ENCODE measurements at places on chromosomes 16 and 17.

DNA sequence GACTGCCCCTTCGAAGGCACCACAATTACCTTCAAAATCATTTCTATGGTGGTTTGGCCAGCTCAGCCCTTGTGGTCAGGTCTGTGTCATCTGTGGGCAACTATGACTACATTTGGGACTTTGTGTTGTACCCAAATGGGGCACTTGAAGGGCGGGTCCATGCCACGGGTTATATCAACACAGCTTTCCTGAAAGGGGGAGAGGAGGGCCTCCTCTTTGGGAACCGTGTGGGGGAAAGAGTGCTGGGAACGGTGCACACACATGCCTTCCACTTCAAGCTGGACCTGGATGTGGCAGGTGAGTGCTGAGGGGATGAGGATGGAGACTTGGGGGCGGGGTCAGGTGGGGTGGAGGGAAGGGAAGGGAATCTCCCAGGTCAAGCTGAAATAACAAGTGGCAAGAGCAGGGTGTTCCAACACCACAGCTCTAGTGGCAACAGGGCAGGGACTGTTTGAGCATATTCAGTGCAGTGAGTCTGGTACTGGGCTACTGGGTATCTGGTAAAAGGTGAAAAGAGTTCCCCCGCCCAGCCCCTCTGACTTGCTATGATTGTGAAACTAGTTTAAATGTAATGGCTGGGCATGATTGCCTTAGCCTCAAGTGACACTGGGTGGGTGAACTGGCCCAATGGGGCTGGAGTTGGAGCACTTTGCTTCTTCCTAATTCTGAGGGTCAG is 1.7 kb downstream of the AOC2 start:
- no peak overlapping the region for H3K4me3 ChIP-seq
- no peak for DNase-seq

- DNase-seq, result no peak
- H3K36me3 ChIP-seq, result no peaks in the 10 kb centered on the region
- H3K27me3 ChIP-seq, result no peaks in the 10 kb centered on the region
- no peaks in the 10 kb centered on the region for H3K4me1 ChIP-seq
Observed at GRCh38 chr16:13897806-13898205, 22.1 kb upstream of the ERCC4 start.

GRCh38 chr17:80082403-80083135 is 18.8 kb upstream of the GAA start:
- H3K4me3 ChIP-seq, result no peak overlapping the region
- no peaks in the 10 kb centered on the region for H3K27me3 ChIP-seq
- H3K36me3 ChIP-seq, result peaks cover 2% of the 10 kb centered on the region
- H3K27ac ChIP-seq, result no peak overlapping the region
- H3K4me1 ChIP-seq, result peaks cover 7% of the 10 kb centered on the region

- H3K4me1 ChIP-seq, result peaks cover 13% of the 10 kb centered on the region
- H3K27ac ChIP-seq, result no peak overlapping the region
- no peak for DNase-seq
- peaks cover 7% of the 10 kb centered on the region for H3K27me3 ChIP-seq
- H3K4me3 ChIP-seq, result no peak overlapping the region
Observed at GRCh38 chr17:1164935-1165556, 14.7 kb downstream of the ABR start.

DNA sequence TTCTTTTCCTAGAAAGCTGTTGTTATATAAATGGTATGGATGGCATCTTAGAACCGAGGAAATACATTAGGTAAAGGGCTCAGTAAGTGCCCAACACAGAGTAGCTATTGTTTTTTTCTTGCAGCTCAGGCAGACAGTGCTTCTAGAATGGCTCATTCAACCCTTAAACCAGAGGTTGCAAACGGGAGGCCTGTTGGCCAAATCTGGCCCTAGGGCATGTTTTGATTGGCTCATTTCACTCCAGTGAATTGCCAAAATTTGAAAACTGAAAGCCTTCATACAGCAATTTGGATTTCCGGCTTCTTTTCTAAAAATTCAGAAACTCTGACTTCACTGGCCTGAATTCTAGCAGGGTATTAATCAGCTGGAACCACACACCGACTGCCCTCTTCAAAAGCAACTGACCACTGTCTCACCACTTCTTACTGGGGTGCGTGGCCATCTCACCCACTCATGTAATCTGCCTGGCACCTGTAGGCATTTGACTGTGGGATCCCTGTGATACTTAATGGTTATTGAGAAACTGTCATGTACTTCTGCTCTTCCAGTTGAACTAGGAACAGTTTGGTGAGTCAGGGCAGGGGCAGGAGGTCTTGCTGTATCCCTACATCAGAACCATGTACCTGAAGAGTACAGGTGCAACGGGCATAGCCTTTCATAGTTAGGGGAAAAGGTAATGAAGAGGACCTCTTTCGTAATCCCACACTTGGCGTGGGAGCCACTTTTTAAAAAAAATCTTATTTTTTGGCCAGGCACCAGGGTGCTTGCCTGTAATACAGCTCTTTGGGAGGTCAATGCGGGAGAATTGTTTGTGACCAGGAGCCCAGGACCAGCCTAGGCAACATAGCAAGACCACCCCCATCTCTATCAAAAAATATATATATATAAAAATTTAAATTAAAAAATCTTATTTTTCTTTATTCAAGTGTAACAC is 53.6 kb upstream of the SCNN1B start:
- no peak for DNase-seq
- no peaks in the 10 kb centered on the region for H3K27me3 ChIP-seq

DNA sequence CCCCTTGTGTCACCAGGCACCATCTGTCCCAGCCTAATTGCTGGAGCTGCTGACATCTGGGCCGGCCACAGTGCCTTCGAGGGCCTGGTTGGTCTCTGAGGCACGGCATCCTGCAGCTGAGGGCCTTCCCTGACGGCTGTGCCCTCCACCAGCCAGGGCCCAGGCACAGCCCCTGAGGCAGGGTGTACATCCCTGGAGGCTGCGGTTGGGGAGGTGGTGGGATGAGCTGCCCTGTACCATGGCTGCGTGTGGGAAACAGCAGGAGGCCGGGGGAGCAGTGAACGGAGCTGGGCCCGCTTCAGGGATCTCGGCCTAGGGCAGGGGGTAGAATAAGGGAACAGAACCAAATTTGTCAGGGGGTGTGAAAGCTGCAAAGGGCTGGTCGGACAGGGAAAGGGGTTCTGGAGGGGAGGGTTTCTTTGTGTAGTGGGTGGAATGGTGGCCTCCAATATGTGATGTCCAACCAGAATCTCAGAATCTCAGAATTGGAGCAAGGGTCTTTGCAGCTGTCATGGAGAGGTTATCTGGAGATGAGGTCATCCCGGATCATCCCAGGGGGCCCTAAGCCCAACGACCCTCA is 10.0 kb upstream of the SLC38A10 start:
- no peak overlapping the region for H3K27ac ChIP-seq
- no peak for DNase-seq
- H3K27me3 ChIP-seq, result peaks cover 3% of the 10 kb centered on the region
- no peaks in the 10 kb centered on the region for H3K36me3 ChIP-seq
- peaks cover 19% of the 10 kb centered on the region for H3K4me1 ChIP-seq
- H3K4me3 ChIP-seq, result no peak overlapping the region

- H3K27me3 ChIP-seq, result peaks cover 1% of the 10 kb centered on the region
- no peaks in the 10 kb centered on the region for H3K36me3 ChIP-seq
- DNase-seq, result peak; percentile 99
- H3K4me3 ChIP-seq, result peak overlapping the region; percentile 87
Observed at GRCh38 chr17:3048727-3049471, 14.5 kb downstream of the OR1D5 start.

DNA sequence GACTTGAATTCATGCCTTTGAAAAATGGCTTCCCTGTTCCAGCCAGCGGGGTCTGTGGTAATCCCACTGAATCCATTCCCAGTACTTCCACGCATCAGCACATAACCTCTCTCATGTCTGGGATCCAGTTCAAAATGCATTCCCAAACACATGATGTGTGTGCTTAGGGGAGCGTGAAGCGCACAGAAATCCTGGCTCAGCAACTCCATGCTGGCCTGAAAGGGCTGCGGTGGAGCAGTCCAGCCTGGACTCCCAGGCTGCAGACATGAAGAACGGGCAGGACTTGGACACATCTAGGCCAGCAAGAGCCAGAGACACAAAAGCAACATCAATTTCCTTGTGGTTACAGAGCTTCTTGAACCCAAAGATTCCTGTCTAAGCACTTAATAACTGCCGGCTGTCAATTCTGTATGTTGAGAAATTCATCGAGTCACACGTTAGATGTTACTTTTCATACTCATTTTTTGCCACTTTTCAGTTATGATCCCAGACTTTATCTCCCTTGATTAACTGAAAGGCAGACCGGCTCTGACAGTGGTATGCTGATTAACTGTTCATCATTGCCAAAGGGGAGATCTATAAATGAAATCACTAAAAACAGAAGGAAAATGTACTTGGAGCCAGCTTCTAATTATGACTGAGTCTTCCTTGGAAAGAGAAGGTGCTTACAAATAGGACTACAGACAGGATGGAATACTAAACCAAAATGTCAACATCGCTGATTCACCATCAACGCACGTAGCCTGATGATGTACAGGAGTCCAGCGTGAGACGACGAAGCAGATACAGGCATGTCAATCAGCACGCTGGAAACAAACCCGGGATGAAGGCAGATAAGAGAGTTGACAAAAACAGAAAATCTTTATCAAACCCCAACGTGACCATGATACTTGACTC is 23.0 kb downstream of the NSMCE1 start:
- DNase-seq, result peak; percentile 98
- H3K36me3 ChIP-seq, result peaks cover 2% of the 10 kb centered on the region
- no peaks in the 10 kb centered on the region for H3K27me3 ChIP-seq
- no peak overlapping the region for H3K4me3 ChIP-seq

GRCh38 chr17:83189044-83190003 is 109.9 kb downstream of the METRNL start:
- H3K4me3 ChIP-seq, result no peak overlapping the region
- H3K27ac ChIP-seq, result peak overlapping the region; percentile 78
- DNase-seq, result peak; percentile 78

DNA sequence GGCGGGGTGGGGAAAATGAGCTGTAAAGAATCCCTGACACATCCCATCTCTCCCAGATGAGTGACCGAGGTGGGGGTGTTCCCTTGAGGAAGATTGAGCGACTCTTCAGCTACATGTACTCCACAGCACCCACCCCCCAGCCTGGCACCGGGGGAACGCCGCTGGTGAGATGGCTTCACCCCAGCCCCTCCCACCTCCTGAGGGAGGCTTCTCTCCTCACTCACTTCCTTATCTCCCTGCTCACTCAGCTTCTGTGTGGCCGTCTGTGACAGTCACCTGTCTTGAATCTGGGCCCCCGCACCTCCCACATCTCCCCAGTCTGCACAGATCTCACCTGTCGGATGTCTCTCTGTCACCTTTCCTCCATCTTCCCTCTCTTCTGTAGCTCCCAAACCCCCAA is 13.4 kb downstream of the PDK2 start:
- H3K27ac ChIP-seq, result no peak overlapping the region
- no peak for DNase-seq
- no peaks in the 10 kb centered on the region for H3K27me3 ChIP-seq
- H3K4me3 ChIP-seq, result no peak overlapping the region
- peaks cover 59% of the 10 kb centered on the region for H3K36me3 ChIP-seq

GRCh38 chr16:68889508-68890150 is 46.3 kb downstream of the TANGO6 start:
- no peaks in the 10 kb centered on the region for H3K4me1 ChIP-seq
- no peak overlapping the region for H3K27ac ChIP-seq
- H3K4me3 ChIP-seq, result no peak overlapping the region
- no peaks in the 10 kb centered on the region for H3K36me3 ChIP-seq

DNA sequence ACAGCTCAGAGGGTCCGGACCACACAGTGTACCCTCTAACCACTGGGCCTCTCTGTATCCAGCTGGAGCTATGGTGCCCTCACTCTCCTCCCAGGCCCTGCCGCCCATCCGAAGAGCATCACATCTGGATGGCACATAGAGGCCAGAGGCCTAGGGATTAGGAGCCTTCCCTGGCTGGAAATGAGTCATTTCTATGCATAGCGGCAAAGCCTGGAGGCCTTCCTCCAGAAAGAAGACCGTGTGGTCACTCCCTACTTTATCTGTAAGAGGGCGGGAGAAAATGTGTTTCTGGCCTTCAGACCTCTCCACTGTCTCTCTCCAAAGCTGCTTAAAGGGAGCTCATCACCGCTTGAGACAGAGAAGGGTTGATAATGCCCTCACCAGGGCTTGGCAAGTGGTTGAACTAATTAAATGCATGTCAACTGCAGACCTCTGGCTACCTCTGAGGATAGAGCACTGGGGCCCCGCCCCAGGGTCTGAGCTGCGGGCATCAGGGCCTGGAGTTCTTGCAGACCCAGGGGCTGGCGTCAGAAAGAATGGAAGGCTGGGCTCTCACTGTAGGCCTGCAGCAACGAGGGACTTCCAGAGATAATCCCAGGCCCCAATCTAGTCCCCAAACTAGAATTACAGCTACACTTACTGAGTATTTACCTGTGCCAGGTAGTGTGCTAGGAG is 122.2 kb downstream of the IRX5 start:
- peaks cover 10% of the 10 kb centered on the region for H3K4me1 ChIP-seq
- H3K27me3 ChIP-seq, result peaks cover 23% of the 10 kb centered on the region
- no peak overlapping the region for H3K27ac ChIP-seq
- H3K4me3 ChIP-seq, result no peak overlapping the region

- DNase-seq, result no peak
- H3K27ac ChIP-seq, result no peak overlapping the region
- H3K36me3 ChIP-seq, result no peaks in the 10 kb centered on the region
- peaks cover 25% of the 10 kb centered on the region for H3K27me3 ChIP-seq
- peaks cover 7% of the 10 kb centered on the region for H3K4me1 ChIP-seq
- no peak overlapping the region for H3K4me3 ChIP-seq
Observed at GRCh38 chr17:77793971-77794235, 164.6 kb upstream of the TNRC6C start.

- peaks cover 5% of the 10 kb centered on the region for H3K36me3 ChIP-seq
- peaks cover 38% of the 10 kb centered on the region for H3K4me1 ChIP-seq
- H3K27ac ChIP-seq, result no peak overlapping the region
- H3K27me3 ChIP-seq, result no peaks in the 10 kb centered on the region
- H3K4me3 ChIP-seq, result no peak overlapping the region
Observed at GRCh38 chr16:75083813-75084212, 32.8 kb downstream of the LDHD start.

Measured in muscle of leg (tissue), 16 donors.